ENCODE measurements at places on chromosomes 7 and 10. TPM values are rescaled to one million over a fixed set of nuclear protein-coding genes. Genes with fewer than 3 reads are reported as not detected.
A peak's percentile ranks its signal among the peaks of the same experiment; 100 is the strongest.

- H3K4me3 ChIP-seq, result no peak overlapping the region
- DNase-seq, result no peak
- no peak overlapping the region for H3K27ac ChIP-seq
Observed at GRCh38 chr10:23630376-23630775, 191.5 kb downstream of the OTUD1 start.

DNA sequence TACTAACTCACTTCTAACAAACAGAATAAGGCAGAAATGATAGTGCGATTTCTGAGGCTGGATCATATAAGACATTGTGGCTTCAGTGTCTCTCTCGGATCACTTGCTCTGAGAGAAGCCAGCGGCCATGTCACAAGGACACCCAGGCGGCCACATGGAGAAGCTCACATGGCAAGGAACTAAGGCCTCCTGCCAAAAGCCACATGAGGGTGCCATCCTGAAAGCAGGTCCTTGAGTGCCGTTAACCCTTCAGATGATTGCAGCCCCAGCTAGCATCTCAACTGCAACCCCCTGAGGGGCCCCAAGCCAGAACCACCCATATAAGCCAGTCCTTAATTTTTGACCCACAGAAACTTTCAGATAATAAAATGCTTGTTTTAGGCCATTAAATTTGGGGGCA, 6.9 kb upstream of the VDAC2 start:
- H3K4me1 ChIP-seq, result peaks cover 27% of the 10 kb centered on the region
- no peak for DNase-seq
- H3K27ac ChIP-seq, result no peak overlapping the region
- H3K36me3 ChIP-seq, result no peaks in the 10 kb centered on the region

The GPR37 gene
- 1.8 TPM for total RNA-seq

GRCh38 chr7:25405736-25406135, 177.4 kb upstream of the NPVF start:
- no peak for DNase-seq
- H3K4me3 ChIP-seq, result no peak overlapping the region
- no peaks in the 10 kb centered on the region for H3K36me3 ChIP-seq

DNA sequence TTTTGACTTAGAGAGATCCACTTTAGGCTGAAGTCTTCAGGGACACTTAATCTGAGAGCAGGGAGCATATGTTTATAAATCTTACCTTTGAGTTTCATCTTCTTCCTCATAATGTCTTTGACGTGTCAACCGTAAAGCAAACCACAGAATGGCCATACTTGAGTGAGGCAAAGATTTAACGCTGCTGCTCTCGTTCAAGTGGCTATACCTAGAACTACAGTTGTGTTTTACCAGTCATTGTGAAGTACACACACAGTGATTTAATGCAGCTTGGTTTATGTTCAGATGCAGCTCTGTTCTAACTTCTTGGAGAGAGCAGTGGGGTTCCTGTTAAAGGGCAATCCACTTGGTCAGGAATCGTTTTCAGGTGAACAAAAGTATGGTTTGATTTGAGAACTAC, 39.9 kb upstream of the GOT1 start:
- H3K4me3 ChIP-seq, result no peak overlapping the region
- no peaks in the 10 kb centered on the region for H3K36me3 ChIP-seq
- H3K27ac ChIP-seq, result no peak overlapping the region

The KNDC1 gene
- 1.7 TPM for total RNA-seq

- no peak overlapping the region for H3K4me3 ChIP-seq
- H3K27ac ChIP-seq, result no peak overlapping the region
- no peaks in the 10 kb centered on the region for H3K27me3 ChIP-seq
- H3K36me3 ChIP-seq, result no peaks in the 10 kb centered on the region
- no peaks in the 10 kb centered on the region for H3K4me1 ChIP-seq
Observed at GRCh38 chr7:84362360-84362759, 167.8 kb upstream of the SEMA3A start.

DNA sequence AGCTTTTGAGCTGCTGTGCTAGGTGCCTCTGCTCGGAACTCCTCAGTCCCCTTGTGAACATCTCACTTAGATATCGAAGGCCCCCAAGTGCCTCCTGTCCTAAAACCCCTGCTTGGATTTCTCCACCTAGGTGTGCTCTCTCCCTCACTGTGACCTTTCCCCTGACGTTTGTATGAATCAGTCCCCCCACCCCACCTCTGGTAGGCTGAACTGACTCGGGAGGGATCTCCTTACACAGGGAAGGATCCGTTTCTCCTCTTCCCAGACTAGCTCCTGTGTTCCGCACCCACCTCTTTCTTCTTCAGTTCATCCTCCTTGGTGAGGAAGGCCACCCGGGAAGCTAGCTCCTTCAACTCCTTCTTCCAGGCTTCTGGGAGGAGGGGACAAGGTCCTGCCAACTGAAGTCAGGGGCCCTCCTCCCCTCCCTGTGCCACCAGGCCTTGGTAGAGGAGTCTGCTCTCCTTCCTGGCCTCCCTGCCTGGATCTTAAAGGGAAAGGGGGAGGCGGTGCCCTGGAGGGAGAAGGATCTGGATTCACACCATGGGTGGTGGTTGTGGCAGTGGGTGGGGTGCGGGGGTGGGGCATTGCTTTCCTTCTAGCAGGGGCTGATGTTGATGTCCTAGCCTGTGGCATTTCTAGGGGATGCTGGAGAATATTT, 6.8 kb downstream of the TBATA start:
- DNase-seq, result no peak
- peak overlapping the region; percentile 49 for H3K27ac ChIP-seq
- H3K4me1 ChIP-seq, result peaks cover 33% of the 10 kb centered on the region
- no peaks in the 10 kb centered on the region for H3K36me3 ChIP-seq
- no peaks in the 10 kb centered on the region for H3K27me3 ChIP-seq

The SLC25A13 gene
- total RNA-seq, result 52.5 TPM

The GPR85 gene
- 0.30 TPM for total RNA-seq

Measured in PC-9 (cell line).